Stimulated activated CD8-positive, alpha-beta memory T cell treated with anti-CD3 and anti-CD28 coated beads, Interleukin-2, amount 100 ng/mL, for 1 hour (primary cell): ENCODE measurements at places on chromosomes 6 and 20.

- DNase-seq = no peak
These were observed 490 bp upstream of the ID1 start for GRCh38 chr20:31604567-31605030.

- DNase-seq = no peak
These were observed 31.8 kb upstream of the AVP start for GRCh38 chr20:3116341-3116740.

DNA sequence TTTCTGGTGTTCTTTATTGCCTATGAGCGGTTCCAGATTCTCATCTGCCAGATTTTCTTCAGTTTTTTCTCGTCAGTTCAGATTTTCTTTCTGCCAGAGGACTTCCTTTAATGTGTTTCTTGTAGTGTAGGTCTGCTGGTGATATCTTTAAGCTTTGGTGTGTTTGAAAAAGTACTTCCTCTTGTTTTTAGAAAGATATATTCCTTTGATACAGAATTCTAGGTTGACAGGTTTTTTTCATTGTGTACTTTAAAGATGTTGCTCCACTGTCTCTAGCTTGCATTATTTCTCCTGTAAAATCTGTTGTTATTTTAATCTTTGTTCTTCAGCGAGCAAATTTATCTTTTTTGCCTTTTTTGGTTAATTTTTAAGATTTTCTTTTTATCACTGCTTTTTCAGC, 36.9 kb downstream of the ASXL1 start:
- DNase-seq = no peak

GRCh38 chr6:39137245-39137644, 22.3 kb upstream of the SAYSD1 start:
- DNase-seq = no peak
